Aorta (tissue), 5 donors: ENCODE measurements at places on chromosomes 2 and 18. TPM values are rescaled to one million over a fixed set of nuclear protein-coding genes. Genes with fewer than 3 reads are reported as not detected.

- H3K4me3 ChIP-seq: no peak overlapping the region
- H3K36me3 ChIP-seq: no peaks in the 10 kb centered on the region
- H3K27ac ChIP-seq: no peak overlapping the region
- no peaks in the 10 kb centered on the region for H3K27me3 ChIP-seq
- DNase-seq: no peak
Observed at GRCh38 chr18:14941792-14942191, 193.8 kb downstream of the ANKRD30B start.

GRCh38 chr2:158211502-158211901, 109.8 kb downstream of the UPP2 start:
- no peak overlapping the region for H3K4me3 ChIP-seq
- no peak overlapping the region for H3K27ac ChIP-seq
- no peak for DNase-seq
- no peaks in the 10 kb centered on the region for H3K27me3 ChIP-seq

RNU2-63P gene
- not detected for total RNA-seq

NT5C1B gene
- not detected for total RNA-seq

DNA sequence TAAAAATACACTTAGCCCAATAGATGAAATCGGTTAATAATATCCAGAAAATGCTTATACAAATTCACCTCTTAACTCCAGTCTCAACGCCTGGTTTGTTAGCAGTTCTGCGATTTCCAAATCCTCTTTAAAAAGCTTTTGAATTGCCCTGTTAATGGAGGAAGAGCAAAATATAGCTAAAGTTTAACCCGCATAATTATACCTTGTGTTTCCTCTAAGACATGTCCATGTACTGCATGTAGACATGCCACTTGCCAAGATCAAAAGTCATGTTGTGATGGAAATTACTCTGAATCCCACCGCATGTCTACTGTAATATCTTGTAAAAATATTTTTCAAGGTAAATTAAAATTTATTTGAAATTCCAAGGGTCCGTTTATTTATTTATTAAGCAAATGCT, 291.2 kb upstream of the LRP1B start:
- H3K27ac ChIP-seq: no peak overlapping the region
- H3K4me3 ChIP-seq: no peak overlapping the region
- DNase-seq: no peak
- no peaks in the 10 kb centered on the region for H3K4me1 ChIP-seq
- H3K27me3 ChIP-seq: no peaks in the 10 kb centered on the region

GRCh38 chr2:63882395-63883105, 40.9 kb downstream of the UGP2 start:
- no peaks in the 10 kb centered on the region for H3K27me3 ChIP-seq
- H3K4me1 ChIP-seq: peaks cover 4% of the 10 kb centered on the region
- no peak for DNase-seq
- H3K27ac ChIP-seq: no peak overlapping the region
- no peak overlapping the region for H3K4me3 ChIP-seq

- no peak overlapping the region for H3K4me3 ChIP-seq
- no peaks in the 10 kb centered on the region for H3K36me3 ChIP-seq
- peak; percentile 34 for DNase-seq
- no peaks in the 10 kb centered on the region for H3K4me1 ChIP-seq
Observed at GRCh38 chr2:108932736-108933332, 56.2 kb downstream of the EDAR start.

- H3K27ac ChIP-seq: no peak overlapping the region
- no peak overlapping the region for H3K4me3 ChIP-seq
- H3K36me3 ChIP-seq: no peaks in the 10 kb centered on the region
- H3K27me3 ChIP-seq: no peaks in the 10 kb centered on the region
- no peaks in the 10 kb centered on the region for H3K4me1 ChIP-seq
Observed at GRCh38 chr2:125405816-125406215, 1250.1 kb upstream of the GYPC start.

IL1A gene
- total RNA-seq: 0.19 TPM

NPPC gene
- total RNA-seq: not detected

CCDC68 gene
- total RNA-seq: 4.4 TPM

DNA sequence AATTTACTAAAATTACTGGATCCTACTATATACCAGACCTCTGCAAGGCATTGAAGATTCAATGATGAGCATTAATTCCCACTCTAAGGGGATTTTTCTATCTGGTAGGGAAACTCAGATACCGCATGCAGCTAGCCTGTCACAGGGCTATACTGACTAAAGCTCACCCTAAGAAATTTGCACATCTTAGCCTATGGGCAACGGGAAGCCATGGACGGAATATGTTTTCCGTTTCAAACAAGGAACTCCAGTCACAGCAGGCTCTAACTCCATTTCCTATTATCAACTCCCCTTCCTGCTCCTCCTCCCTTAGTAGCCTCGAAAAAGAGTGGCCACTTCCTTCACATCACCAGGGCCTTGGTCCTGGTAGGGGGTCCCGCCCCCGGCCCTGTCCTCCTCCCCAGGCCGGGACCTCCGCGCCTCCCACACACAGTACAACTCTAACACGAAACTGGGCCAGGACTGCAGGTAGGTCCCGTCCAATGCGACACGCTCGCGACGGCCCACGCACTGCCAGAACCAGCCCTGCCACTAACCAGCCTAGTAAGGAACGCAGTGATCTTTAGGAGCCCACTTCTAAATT, 659 bp upstream of the COX5B start:
- peaks cover 2% of the 10 kb centered on the region for H3K36me3 ChIP-seq
- H3K27me3 ChIP-seq: no peaks in the 10 kb centered on the region
- no peak for DNase-seq
- no peaks in the 10 kb centered on the region for H3K4me1 ChIP-seq

TMEFF2 gene
- 0.12 TPM for total RNA-seq

- no peaks in the 10 kb centered on the region for H3K27me3 ChIP-seq
- no peaks in the 10 kb centered on the region for H3K36me3 ChIP-seq
- DNase-seq: no peak
- H3K4me1 ChIP-seq: no peaks in the 10 kb centered on the region
- no peak overlapping the region for H3K4me3 ChIP-seq
Observed at GRCh38 chr2:191660575-191660974, 17.4 kb upstream of the NABP1 start.

ANKRD30BL gene
- total RNA-seq: not detected

ALLC gene
- not detected for total RNA-seq

SF3B1 gene
- 281 TPM for total RNA-seq

GRCh38 chr2:120461092-120461491, 115.2 kb downstream of the INHBB start:
- H3K4me1 ChIP-seq: no peaks in the 10 kb centered on the region
- no peak overlapping the region for H3K27ac ChIP-seq
- no peak overlapping the region for H3K4me3 ChIP-seq
- no peak for DNase-seq

DNA sequence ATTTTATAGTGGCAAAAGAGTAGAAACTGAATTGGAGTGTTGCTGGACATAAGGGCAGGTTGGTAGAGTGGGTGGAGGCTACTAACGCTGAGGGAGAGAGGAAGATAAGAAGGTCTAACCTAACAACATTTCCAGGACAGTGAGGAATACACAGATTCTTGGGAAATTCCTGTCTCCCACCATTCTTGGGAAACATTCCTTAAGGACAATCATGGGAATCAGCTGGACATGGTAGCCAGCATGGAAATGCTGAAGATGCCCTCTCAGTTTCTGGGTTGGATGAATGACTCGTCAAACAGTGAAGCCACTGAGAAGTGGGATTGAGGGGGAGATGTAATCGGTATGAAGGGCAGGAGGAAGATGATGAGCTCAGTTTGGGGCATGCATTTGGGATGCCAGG, 265.4 kb downstream of the AFF3 start:
- H3K4me3 ChIP-seq: no peak overlapping the region
- DNase-seq: no peak
- no peaks in the 10 kb centered on the region for H3K4me1 ChIP-seq
- H3K36me3 ChIP-seq: no peaks in the 10 kb centered on the region

DNA sequence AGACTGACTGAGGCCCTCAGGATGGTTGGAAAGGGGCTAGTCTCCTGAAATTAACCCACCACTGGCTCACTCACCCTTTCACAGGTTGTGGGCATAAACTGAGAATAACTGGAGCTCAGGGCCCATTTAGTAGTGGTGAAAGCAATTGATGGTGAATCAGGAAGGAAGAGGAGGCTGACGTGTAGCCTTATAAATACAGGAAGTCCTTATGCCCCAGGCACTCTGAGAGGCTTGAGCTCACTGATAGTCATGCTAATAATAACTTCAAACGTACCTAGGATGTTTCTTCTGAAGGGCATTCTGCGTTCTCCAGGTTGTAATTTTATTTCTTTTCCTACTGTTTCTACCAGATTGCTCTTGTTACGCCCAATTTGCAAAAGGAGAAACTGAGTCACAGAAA, 328.4 kb downstream of the CLIP4 start:
- no peak overlapping the region for H3K4me3 ChIP-seq
- no peaks in the 10 kb centered on the region for H3K27me3 ChIP-seq
- no peaks in the 10 kb centered on the region for H3K36me3 ChIP-seq
- no peak overlapping the region for H3K27ac ChIP-seq

GRCh38 chr2:230812033-230812432, 52.7 kb upstream of the ITM2C start:
- no peaks in the 10 kb centered on the region for H3K27me3 ChIP-seq
- H3K36me3 ChIP-seq: peaks cover 8% of the 10 kb centered on the region
- DNase-seq: no peak
- H3K4me3 ChIP-seq: no peak overlapping the region
- no peak overlapping the region for H3K27ac ChIP-seq

- H3K27ac ChIP-seq: no peak overlapping the region
- no peaks in the 10 kb centered on the region for H3K4me1 ChIP-seq
- H3K27me3 ChIP-seq: no peaks in the 10 kb centered on the region
Observed at GRCh38 chr2:123165616-123166015, 859.5 kb upstream of the CNTNAP5 start.

GALNT13 gene
- total RNA-seq: 4.9 TPM

CBLN2 gene
- total RNA-seq: 0.49 TPM

DNA sequence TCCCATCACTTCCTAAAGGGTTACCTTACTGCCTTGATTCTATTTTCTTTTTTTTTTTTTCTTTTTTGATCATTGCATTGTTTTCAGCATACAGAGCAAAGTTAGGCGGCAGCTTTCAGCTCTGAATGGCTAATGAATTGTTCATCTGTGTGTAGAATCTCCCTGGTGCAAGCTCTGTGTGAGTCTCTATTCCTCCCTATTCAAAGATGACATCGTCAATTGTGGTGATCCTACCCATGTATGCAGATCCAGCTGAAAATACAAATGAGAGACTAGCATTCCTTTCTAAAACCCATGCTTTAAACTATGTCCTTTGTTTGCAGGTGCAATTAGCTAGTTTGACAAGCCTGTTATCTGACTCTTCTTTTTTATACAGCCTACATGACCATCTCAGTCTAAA, 539.0 kb downstream of the ARHGAP15 start:
- H3K4me1 ChIP-seq: no peaks in the 10 kb centered on the region
- H3K36me3 ChIP-seq: no peaks in the 10 kb centered on the region
- no peak overlapping the region for H3K27ac ChIP-seq
- no peak for DNase-seq
- H3K4me3 ChIP-seq: no peak overlapping the region
- H3K27me3 ChIP-seq: no peaks in the 10 kb centered on the region

- no peak for DNase-seq
- H3K4me1 ChIP-seq: no peaks in the 10 kb centered on the region
- no peak overlapping the region for H3K4me3 ChIP-seq
- H3K27me3 ChIP-seq: peaks cover 2% of the 10 kb centered on the region
- no peak overlapping the region for H3K27ac ChIP-seq
Observed at GRCh38 chr2:59066787-59067399, 825.8 kb upstream of the FANCL start.

GRCh38 chr2:107364361-107364950, 462.2 kb upstream of the RGPD4 start:
- H3K27me3 ChIP-seq: no peaks in the 10 kb centered on the region
- no peak for DNase-seq
- H3K27ac ChIP-seq: no peak overlapping the region
- peaks cover 4% of the 10 kb centered on the region for H3K4me1 ChIP-seq
- H3K4me3 ChIP-seq: no peak overlapping the region
- H3K36me3 ChIP-seq: no peaks in the 10 kb centered on the region

DNA sequence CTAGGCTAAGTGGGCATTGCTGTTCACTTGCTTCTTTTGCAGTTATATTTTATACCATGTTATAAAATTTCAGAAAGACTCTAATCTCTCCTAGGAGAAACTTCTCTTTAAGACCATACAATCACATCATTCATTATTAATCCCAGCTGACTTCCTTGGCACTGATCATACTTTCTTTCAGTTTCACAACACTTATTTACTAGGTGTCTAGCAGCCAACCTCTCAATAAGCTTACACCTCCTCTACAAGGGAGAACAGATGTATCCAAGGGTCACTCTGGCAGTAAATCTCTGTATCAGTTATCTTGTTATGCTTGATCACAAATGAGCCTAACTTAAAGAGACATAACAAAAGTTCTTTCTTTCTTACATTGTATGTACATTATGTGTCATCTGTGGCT, 69.8 kb upstream of the EPB41L5 start:
- no peak for DNase-seq
- no peaks in the 10 kb centered on the region for H3K27me3 ChIP-seq
- no peak overlapping the region for H3K4me3 ChIP-seq
- H3K4me1 ChIP-seq: no peaks in the 10 kb centered on the region
- peaks cover 4% of the 10 kb centered on the region for H3K36me3 ChIP-seq

DNA sequence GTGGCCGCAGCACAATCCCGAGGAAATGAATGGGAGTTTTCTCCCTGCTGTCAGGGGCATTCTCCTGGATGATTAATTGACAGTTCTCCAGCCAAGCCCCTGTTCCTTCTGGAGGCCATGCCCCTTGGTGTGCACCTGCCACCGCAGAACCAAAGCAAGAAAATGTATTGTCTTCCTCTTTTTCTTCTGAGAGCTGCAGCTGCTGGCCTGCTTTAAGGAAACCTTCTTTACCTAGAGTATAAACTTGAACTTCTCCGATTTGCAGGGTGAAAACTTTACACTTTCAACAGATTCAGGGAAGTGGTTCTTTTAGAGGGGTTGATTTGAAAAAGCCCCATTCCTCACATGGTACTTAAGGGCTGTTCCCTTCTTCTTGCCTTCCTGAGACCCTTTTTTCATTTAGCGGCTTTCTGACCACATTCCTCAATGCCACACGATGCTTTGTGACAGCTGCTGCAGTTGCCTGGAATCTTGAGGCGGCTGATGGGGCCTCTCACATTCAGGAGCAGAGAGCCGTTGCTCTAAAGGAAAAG, 402.8 kb downstream of the TXNL1 start:
- H3K36me3 ChIP-seq: no peaks in the 10 kb centered on the region
- DNase-seq: no peak

BCL2 gene
- 23.7 TPM for total RNA-seq

DNA sequence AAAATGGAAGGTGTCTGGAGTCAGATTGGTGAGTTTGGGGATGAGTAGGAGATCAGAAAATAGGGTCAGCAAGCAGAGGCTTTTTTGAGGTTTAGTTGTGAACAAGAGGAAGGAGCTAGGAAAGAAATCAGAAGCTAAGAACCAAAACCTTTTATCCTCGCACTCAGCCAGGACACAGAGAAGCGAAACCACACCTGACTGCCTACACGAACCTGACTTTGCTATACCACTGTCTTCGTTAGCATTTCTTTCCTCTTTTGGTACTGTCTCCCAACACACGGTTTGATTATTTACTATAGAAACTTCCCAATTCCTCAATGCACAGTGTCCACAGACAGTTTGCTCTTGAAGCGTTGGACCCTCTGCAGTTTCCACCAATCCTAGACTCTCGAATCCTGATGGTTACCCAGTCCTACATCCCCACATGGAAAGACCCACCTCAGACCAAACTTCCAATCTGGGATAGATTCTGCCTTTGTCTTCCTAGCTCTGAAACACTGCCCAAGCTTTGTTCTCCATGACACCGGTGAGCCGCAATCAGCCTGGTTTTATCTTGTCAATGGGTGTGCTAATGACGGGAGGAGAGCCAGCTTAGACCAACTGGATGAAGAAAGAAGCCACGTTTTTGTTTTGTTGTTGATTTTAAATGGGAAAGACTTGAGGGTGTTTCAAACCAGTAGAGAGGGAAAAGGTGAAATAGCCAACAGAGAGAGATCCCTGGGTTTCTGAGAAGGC, 137.4 kb downstream of the CABLES1 start:
- no peaks in the 10 kb centered on the region for H3K27me3 ChIP-seq
- peaks cover 3% of the 10 kb centered on the region for H3K4me1 ChIP-seq
- H3K4me3 ChIP-seq: no peak overlapping the region
- no peak for DNase-seq
- no peaks in the 10 kb centered on the region for H3K36me3 ChIP-seq

R3HDM1 gene
- 24.1 TPM for total RNA-seq
